AG20443 (cell line): ENCODE measurements at places on chromosomes 1 and 21.

DNA sequence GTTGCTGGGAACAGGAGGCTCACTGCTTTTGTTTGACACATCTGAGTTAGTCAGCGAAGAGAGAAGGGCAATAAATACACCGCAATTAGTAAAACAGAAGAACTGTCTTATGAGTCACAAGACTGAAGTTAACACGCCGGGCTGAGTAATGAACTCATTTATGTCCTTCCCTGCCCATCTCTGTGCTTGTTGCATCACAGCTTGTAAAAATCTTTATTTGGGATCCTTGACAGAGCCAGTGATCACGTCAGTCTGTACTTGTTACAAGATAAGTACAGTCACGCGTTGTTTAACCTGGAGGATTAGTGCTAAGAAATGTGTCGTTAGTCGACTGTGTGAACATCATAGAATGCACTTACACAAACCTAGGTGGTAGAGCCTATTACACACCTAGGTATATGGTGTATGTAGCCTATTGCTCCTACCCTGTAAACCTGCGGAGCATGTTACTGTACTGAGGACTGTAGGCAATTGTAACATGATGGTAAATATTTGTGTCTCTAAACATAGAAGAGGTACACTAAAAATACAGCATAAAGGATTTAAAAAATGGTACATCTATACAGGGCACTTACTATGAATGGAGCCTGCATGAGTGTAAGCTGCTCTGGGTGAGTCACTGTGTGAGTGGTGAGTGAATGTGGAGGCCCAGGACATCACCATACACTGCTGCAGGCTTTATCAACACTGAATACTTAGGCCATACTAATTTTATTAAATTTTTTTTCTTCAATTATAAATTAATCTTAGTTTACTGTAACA is 272.2 kb downstream of the TNR start:
- peak; percentile 14 for DNase-seq

DNA sequence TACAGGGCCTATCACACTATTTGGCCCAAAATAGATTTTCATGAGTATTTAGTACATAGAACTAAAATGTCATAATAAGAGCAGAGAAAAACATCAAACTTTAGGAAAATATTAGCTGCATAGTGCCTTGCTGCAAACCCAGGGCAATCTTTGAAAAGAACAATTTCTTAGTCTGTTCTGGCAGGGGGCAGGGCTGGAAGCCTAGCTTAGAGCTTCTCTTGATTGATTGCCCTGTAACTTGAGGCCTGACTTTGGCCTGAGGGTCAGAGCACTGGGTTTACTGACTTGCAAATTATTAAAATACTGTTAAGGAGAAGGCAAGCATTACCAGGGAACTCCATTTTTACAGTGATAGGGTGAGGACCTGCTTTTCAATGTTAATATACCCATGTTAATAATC is 115.8 kb upstream of the SPAG17 start:
- DNase-seq, result no peak

DNA sequence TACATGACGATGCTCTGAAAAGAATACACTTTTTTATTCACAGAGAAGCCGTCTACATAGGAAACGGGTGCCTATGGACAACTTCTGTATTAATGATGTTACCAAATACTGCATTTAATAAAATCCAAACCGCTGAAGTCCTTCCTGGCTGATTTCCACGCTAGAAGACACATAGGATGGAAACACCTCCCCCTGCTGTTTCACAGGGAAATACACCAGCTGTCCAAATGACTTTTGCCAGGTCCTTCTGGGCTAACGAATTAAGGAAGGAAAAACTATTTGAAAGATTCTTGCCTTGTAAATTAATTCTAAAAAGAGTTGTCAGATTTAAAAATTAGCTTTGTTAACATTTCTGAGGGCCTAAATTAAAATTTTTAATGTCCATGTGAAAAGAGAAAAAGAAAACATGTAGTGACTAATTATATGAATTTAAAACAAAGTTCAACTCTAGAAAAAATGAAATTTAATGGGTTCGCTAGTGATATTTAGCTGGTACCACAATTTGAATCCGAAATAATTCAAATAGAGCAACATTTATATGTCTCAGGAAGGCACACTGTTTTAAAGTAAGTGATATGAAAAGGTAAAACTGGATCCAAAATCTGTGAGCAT is 146.0 kb downstream of the RERE start:
- peak; percentile 81 for DNase-seq

DNA sequence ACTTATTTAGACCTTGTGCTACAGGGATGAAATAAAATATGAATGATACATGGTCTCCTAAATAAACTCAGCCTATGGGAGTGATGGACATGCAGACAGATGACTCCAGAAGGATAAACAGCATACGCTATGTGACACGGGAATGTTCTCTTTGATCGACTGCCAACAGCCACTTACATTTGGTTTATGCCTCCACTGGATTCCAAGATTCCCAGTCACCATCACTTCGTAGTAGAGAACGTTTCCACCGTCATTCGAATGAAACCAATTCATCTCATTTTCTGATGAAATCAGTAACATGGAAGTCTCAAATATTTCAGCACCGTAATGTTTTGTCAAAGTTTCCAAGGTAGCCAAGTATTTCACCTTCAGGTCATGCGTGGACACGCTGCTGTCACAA is 99.7 kb downstream of the JAK1 start:
- DNase-seq, result no peak

DNA sequence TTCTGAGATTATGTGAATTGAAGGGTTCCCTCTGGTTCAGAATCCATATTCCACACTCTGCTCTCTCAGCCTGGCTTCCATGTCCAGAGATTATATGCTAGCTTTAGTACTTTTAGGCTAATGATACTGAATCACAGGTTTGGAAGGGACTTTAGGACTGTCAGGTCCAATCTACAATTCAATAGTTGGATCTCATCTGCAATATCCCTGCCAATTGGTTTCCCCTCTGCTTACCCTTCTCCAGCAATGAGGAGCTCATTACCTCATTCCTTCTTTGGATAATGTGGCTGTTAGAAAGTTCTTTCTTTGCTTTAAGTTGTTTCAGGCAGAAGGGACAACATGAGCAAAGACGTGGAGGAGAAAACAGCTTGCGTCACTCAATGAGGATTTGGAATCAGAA is 245.3 kb downstream of the PLPP3 start:
- DNase-seq, result no peak

GRCh38 chr1:11700601-11701467 is 9.3 kb downstream of the DRAXIN start:
- DNase-seq, result no peak

- no peak for DNase-seq
Measured at GRCh38 chr1:167116174-167116573, 22.3 kb downstream of the STYXL2 start.

DNA sequence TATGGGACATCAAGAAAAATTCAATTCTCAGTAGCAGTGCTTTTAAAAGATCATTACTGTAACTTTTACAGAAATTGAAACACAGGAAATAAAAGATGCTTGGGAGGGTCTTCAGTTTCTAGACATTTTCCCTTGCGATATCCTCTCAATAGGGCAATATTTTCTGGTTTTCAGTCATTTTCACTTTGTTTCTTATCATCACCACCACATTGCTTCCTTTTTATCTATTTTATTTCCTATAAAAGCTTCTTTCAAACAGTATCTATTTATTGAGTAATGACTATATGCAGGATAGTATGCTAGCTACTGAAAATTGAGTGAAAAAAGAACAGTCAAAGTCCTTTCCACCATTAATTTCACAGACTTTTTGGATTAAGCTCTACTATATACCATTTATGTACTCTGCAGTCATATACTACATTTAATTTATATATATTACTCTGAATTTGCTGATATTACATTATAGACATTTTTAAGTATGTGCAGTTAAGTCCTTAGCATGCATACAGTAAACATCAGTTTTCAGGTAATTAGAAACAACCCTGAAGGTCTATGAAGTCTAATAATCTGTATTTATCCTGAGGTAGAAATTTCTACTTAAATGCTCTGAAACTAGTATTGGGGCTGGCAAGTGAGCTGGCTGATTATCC is 18.7 kb downstream of the TRMT1L start:
- no peak for DNase-seq

- DNase-seq, result no peak
Measured at GRCh38 chr1:12127206-12127810, 39.5 kb upstream of the TNFRSF1B start.

DNA sequence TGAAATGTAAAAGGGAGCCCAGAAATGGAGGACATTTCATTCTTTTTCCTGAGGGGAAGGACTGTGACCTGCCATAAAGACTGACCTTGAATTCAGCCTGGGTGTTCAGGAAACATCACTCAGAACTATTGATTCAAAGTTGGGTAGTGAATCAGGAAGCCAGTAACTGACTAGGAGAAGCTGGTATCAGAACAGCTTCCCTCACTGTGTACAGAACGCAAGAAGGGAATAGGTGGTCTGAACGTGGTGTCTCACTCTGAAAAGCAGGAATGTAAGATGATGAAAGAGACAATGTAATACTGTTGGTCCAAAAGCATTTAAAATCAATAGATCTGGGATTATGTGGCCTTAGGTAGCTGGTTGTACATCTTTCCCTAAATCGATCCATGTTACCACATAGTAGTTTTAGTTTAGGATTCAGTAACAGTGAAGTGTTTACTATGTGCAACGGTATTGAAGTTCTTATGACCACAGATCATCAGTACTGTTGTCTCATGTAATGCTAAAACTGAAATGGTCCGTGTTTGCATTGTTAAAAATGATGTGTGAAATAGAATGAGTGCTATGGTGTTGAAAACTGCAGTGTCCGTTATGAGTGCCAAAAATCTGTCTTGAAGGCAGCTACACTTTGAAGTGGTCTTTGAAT is 2.9 kb downstream of the RGS2 start:
- no peak for DNase-seq

GRCh38 chr1:227786673-227787512 is 28.6 kb upstream of the PRSS38 start:
- DNase-seq, result no peak

DNA sequence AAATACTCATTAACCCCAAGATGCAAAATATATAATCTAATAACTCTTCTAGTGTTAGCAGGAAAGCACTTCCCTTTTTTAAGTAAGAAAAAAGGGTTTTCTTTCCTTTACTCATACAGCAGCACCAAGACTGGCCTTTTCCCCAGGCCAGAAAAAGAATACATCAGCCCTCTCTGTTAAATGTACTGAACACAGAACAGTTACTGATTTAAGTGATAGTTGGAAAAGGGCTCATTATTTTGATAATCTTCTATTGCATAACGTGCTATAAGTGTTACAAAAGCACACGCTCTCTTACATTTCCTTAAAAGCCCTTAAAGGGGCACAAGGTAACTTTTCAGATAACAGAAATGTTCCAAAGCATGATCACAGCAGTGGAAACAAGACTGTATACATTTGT is 142.9 kb downstream of the TIAM1 start:
- DNase-seq, result no peak
